ENCODE measurements at places on chromosomes 3 and 15.

GRCh38 chr3:190325923-190326322, 3.7 kb upstream of the CLDN1 start:
- no peak for DNase-seq

DNA sequence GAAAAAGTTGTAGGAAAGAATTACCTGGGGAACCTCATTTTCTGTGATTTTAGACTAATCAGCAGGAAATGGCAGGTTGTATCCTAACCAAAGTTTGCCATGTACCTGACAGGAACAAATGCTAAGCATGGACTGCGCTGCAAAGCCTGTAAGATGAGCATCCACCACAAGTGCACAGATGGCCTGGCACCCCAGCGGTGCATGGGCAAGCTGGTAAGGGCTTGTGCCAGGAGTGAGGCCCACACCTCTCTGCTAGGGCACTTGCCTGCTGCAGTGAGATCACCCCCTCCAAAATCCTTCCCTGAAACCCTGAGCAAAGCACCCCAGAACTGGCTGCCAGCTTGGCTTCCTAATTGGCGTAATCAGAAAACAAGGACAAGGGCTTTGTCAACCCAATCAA, 102.6 kb downstream of the STAC start:
- DNase-seq = no peak

DNA sequence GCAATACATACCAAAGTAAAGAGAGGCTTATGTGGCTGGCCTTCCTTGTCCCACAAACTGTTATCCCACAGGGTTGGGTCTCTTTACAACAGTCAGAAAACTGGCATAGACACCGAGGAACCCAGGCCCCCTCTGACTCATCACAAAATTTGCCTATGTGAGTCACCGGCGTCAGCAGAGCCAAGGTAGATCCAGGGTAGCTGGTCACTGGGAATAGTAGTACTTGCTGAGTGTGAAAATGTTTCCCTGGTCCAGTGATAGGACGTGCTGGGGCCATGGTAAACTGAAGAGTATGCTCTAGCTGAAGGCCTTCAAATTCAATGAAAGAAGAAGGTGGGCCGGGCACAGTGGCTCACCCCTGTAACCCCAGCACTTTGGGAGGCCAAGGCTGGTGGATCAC, 27.1 kb upstream of the SKIL start:
- DNase-seq = no peak

GRCh38 chr3:191301017-191301416, 28.2 kb upstream of the CCDC50 start:
- DNase-seq = no peak

- DNase-seq = no peak
These were observed 93.2 kb upstream of the IL12A start for GRCh38 chr3:159895430-159895829.

DNA sequence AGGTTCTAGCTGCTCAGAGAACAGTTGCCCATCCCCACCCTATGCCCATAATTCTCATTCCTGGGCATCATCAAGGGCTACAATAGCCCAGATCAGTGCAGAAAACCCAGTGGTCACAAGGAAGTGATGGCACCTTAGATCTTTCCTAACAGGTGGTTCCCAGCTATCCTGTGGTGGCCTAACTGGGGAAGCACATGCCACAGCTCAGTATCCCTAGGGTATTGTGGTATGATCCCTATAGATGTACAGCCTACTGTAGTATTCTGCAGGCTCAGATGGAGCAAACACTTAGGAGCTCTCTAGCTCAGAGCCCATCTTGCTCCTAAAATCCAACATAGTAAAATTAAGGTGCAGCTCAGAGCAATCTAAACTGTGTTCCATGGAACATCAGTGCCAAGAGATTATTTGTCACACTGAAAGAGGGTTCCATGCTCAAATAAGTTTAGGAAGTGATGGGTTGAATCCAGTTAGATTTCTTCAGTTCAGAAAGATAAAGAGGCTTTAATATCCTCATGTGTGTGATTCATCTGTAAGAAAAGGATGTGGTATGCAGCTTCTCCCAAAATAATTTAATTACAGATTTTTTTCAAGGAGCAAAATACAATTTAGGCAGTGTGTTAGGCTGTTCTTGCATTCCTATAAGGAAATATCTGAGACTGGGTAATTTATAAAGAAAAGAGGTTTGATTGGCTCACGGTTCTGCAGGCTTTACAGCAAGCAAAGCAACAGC, 4.4 kb downstream of the A4GNT start:
- no peak for DNase-seq

DNA sequence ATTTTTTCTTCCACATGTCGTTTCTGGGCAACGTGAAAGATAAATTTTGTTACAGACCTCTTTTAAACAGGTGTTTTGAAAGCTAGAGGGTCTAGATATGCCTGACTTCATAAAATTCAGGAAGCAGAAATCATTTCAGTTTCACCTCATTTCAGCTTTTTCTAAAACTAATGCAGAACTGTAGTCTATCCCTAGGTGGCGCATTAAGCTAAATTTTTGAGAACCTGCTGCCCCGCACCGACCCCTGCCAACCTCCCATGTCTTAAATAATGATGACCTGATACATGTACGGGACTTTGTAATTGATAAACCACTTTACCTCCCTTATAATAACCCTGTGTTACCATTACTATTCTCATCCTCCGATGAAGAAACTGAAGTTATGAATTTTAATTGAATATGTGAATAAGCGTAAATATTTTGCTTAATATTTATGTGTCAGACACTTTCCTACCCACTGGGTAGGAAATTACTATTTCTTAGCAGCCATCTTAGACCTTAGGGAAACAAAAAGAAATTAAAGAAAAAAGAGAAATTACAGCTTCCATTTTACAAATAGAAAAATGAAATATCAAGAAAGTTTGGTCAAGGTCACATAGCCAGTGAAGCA, 78.7 kb upstream of the GCNT3 start:
- DNase-seq = peak; percentile 40

DNA sequence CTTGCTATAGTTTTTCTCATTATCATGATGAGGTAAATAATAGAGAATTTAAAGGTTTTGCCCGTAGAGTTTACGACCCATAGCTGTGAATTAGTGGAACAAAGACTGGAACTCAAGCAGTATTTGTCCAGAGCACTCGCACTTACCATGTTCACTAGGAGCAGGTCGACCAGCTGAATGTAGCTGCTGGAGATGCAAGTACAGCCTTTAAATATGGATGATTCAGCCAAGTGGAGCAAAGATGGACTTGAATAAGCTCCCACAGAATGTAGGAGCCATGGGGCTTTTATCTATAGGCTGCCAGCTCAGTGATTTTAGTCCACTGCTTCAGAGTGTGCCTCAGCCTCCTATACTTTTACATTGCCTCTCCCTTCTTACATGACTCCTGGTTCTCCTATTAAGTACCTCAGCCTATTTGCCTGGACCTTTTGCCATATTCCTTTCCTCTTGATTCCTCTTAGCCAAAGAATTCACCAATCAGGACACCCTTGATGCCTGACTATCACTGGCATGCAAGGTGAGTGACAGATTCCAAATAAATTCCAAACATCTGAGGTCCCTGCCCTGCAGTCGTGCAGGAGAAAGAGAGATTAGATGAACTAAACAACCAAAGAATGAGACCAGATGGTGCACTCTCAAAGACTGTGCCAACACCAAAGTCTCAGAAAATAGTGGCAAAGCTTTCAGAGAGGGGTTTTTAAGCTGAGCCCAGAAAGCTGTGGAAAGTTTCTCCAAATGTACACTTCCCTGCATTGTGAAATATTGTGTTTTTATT, 3.9 kb downstream of the MKRN3 start:
- no peak for DNase-seq

DNA sequence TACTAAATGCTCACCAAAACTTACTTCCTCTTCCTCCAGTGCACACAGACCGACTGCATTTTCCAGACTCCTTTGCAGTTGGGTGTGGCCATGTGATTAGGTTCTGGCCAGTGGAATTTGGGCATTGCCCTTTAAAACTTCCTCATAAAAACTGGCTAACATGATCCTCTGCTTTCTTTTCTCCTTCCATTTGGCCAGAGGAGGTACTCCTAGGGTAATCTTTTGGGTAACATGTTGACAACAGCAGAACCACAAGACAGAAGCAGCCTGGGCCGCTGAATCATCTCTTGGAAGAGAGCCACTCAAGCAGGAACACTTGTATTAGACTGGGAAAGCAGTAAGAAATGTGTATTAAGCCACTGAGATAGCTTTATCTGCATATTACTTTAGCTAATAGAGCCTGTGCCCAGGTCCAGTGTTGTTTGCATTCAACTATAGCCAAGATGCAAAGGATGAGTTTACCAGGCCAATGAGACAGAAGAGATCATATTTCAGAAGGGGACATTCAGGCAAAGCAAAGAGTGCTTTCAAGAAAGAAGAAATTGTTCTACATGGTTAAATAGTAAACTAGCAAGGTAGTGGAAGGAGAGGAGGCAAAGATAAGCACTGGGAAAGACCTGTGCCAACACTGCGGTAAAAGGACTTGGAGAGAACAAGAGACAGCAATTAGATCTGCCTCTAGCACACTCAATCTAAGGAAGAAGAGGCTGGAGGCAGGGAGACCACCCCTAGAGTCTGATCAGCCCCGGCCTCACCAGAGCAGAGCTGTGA, 79.8 kb downstream of the PLCH1 start:
- DNase-seq = no peak

- peak; percentile 13 for DNase-seq
These were observed 3.3 kb upstream of the CP start for GRCh38 chr3:149224736-149225594.

GRCh38 chr3:177710506-177710905, 513.2 kb upstream of the TBL1XR1 start:
- DNase-seq = no peak

GRCh38 chr15:64151727-64152506, at the start of gene SNX22:
TSS of gene SNX22 (plus strand) at chr15:64151731. CDS start at chr15:64151776, 45 bp downstream.
- DNase-seq = peak; percentile 71

GRCh38 chr3:49903451-49904424, at the start of gene MST1R:
TSS of gene MST1R (minus strand) at chr3:49903873. CDS start at chr3:49903609, 264 bp downstream.
- peak; percentile 64 for DNase-seq

DNA sequence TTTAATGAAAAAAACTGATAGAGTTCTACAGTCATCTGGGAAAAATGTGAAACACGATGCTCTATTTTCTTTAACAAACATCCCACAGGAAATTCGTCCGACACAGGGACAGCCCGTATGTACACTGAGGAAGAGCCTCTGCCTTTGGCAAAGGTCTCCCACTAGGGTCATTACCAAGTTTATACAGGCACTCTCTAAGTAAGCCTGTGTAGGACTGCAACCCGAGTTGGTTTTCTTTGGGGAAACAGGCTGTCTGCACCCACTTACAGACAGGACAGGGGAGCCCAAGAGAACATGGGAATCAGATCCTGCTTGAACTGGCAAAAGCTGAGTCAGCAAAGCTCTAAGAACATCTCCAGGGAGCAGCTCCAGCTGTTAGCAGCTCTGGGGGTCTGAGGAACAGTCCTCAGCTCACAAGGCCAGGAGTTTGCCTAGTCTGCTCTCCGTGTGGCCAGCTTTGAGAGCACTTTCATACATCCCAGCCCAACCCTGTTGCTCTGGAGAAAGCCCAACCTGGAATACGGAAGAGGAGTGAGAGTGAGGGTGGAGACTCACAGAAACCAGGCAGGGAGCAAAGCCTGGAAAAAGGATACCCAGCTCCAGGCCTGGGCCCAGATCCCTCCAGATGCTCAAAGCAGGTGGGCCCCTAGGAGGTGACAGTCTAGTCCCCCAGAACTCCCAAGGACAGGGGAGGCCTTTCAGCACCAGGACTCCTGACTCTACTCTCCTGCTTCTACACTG, 1.9 kb downstream of the TBC1D2B start:
- peak; percentile 44 for DNase-seq

DNA sequence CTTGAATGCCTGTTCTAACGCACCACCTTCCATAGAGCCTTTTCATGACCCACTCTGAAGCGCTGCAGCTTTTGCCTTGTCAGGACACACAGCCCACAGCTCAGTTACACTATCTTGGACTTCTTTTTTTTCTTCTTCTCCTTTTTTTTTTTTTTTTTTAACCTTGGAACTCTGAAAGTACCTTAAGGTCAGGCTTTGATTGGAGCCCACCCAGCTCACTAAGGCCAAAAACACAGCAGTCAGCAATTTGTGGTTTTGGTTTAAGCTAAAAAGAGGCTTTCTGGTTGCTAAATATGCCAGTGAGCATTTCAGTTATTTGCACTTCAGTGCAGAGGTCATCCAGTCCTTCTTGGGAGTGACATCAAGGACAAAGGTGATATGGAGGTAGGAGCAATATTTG, 1.7 kb downstream of the SLC25A20 start:
- DNase-seq = no peak

- DNase-seq = no peak
These were observed 92.2 kb upstream of the TNFAIP8L3 start for GRCh38 chr15:51186891-51187290.

DNA sequence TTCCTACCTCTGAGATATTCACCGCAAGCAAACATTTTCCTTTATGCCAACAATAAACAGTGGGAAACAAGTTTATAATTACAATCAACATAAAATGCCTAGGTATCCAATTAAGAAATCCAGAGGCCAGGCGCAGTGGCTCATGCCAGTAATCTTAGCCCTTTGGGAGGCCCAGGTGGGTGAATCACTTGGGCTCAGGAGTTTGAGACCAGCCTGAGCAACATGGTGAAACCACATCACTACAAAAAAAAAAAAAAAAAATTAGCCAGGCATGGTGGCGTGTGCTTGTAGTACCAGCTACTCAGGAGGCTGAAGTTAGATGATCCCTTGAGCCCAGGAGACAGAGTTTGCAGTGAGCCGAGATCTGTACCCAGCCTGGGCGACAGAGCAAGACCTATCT, 17.3 kb downstream of the TBC1D2B start:
- DNase-seq = no peak

DNA sequence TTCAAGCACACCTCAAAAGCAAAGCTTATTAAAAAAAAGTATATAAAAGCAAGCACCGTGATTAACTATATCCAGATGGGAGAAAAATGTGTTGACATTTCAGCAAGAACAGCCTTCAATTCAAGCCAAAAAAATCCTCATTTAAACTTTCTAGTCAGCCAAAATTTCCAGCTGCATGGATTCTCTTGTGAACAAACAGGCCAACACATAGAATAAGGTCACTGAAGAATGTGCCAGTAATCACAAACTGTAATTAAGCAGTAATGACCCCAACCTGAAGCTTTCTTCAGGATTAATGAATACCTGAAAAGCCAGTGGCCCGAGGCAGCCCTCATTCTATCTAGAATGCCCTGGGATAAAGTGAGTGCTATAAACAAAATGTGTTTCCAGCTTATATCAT, 130.7 kb upstream of the KCNMB2 start:
- DNase-seq = no peak

DNA sequence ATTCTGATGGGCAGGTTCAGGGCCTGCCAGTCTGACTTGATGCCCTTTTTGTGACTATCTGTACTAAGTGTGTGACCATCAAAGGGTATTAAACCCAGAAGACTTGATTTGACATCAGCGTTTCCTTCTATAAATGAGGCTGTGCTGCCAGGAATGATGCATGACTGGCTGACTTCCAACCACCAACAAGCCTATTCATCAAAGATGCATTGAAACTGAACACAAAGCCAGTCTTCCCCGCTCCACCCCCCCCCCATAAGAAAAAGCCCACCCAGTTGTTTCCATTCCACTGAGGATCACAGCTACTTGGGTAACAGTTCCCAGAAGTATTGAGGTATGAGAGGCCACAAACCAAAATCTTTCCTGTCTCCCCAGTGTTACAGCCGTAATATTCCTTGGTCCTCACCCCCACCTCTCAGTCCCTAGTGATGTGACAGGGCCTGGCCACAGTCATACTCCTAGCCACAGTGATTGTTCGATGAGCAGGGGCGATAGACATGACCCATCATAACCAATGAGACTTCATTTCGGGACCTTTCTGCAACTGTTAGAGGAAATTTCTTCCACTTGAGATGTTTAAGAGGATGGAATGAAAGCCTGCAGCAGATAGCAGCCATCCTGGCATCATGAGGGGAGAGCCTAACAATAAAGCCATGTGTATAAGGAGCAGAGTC, 22.6 kb downstream of the SH3BP5 start:
- DNase-seq = no peak

- no peak for DNase-seq
These were observed 61.8 kb upstream of the UTS2B start for GRCh38 chr3:191391861-191392808.

Data from retina (tissue), 1 donor.